ENCODE measurements at places on chromosomes 3 and 15.
A peak's percentile ranks its signal among the peaks of the same experiment; 100 is the strongest.

DNA sequence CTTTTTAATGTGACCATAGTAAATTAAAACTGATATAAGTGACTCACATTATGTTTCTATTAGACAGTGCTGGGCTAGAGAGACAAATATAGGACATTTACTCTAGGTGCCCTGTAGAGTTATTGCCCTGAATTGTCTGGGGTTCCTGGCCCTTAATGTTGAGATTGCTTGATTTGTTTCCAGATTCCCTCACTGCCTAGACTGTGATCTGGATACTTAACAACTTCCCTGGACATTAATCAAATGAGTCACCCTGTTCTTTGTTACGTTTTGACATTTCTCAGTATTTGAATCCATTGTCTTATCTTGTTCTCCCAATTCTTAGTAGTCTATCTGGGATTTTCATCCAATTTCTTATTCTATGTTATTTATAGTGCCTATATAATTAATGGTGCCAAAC, 65.8 kb downstream of the DTWD1 start:
- no peak for DNase-seq

GRCh38 chr15:66503780-66504562, 684 bp downstream of the RPL4 start:
- DNase-seq: no peak

DNA sequence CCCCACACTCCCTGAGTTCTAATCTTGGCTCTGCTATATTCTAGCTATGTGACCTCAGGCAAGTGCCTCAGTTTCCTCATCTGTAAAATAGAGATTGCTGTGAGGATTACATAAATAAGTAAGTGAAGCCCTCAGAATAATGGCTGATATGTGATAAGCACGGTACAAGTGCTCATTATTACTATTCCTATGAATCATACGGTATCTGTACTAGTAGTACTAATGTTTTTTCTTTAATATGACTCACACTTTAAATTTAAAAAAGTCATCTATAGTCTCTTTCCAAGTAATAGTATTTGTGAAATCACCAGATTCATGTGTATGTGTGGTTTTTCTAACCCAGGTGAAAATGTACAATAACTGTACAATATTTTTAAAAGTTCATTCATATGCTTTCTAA, 58.7 kb downstream of the CLDN11 start:
- no peak for DNase-seq

DNA sequence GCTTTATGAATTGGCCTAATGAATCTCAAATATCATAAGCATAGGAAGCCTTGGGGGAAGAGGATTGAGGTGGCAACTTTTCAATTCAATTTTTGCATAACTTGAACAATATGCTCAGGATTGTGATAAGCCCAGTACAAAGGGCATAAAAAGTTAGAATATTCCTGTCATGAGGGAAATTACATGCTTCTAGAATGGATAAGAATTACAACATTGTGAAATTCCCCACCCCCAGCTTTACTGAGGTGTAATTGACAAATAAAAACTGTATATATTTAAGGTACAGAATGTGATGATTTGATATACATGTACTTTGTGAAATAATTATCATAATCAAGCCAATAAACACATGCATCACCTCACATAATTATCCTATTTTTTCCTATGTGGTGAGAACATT, 132.6 kb upstream of the TNIK start:
- no peak for DNase-seq

GRCh38 chr3:146550070-146550615, 5.7 kb upstream of the PLSCR1 start:
- DNase-seq: no peak

GRCh38 chr15:68012911-68013310, 41.2 kb upstream of the PIAS1 start:
- DNase-seq: no peak

DNA sequence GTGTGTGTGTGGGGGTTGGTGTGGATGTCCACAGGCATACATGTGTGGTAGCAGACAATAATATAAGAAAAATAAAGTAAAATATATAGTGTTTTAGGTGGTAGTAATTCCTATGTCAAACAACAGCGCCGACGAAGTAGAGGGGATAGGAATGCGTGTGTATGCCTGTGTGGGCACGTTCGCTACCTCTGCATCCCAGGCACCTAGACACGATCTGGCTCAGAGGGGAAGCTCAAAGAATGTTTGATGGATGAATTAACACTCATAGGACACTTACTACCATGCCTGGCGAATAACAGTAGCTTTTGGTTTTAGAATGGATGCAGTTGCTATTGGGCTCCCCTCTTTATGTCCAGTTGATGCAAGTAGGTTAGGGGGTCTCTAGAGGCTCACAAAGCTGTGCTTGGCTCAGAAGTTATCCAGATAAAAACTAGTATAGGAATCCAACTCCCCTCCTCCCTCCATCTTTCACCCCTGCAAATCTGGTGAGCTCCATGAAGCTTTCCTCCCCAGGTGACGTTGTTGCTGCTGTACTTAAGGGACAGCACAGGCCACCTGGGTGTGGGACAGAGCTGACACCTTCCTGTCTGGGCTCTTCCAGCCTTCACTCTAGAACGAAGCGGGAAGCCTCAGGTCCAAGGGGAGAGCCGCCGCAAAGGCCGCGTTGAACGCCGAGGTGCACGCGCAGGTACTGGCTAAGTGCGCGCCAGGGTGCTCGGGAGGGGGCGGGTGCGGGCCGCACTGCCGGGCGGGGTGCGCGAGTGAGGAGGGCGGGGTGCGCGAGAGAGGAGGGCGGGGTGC, 192.6 kb upstream of the LYSMD4 start:
- DNase-seq: peak; percentile 29

DNA sequence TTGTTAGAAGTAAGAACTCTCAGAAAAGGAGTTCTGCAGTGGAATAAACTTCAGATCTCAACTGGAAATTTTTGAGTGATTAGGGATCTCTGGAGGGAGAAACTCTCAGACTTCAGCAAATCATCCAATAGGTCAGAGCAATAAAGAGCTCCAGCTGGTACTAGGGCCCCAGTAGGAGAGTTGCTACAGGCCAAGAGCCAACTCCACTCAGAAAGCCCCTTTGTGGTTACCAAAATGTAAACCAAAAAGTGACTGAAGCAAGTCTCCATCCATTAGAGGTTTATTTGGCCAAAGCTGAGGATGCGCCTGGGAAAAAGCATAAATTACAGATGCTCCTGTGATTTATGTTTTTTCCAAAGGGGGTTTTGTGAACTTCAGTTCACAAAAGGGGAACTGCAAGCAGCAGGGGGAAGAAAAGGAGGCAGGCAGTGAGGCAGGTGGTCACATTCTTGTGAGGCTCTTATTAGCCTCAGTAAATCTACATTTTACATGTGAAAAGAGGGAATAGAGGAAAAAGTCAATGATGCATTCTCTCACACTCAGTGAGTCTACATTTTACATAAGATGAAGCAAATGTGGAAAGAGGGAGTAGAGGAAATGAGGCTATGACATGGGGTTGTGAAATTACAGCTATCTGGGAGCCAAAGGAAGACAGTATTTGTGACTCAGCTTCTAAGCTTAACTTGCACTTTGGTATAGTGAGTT, 92.4 kb upstream of the DAZL start:
- no peak for DNase-seq

DNA sequence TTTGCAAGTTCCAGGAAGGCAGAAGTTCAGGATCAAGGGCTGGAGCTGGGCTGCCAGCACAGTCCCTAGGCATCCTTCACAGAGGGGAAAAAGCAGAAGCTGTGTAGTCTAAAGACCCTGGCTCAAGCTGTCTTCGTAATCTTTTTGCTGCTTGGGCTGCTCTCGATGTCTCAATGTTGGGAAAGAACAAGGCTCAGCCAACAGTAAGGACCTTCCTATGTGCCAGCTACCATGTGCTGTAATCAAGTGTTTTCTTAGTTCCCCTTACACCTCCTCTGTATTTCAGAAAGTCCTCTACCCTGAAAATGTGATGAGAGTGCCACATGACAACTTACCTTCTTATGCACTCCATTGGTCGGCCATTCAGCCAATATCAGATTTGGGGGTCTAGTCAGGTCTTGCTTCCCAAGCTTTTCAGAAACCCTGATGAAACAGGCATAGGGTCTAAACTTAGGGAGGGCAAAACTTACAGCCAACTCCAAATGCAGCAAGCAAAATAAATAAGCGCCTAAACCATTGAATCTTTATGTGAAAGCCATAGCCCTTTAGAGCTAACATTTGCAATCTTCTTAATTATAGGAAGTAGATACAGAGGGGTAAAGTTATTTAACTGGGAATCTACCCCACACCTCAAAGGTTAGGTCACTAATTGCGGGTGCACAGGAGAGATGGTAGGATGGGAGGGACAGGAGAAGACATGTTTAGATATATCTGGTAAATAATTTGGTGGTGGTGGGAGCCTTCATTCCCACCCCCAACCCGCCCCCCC, 1.2 kb upstream of the EDEM1 start:
- DNase-seq: no peak

Data from activated CD8-positive, alpha-beta memory T cell treated with anti-CD3 and anti-CD28 coated beads for 48 hours (primary cell).